NCI-H146 (cell line): ENCODE measurements at places on chromosomes 13 and 19.

GRCh38 chr13:85230691-85231093 lies 568.5 kb downstream of the SLITRK6 start:
- peak; percentile 56 for DNase-seq

DNA sequence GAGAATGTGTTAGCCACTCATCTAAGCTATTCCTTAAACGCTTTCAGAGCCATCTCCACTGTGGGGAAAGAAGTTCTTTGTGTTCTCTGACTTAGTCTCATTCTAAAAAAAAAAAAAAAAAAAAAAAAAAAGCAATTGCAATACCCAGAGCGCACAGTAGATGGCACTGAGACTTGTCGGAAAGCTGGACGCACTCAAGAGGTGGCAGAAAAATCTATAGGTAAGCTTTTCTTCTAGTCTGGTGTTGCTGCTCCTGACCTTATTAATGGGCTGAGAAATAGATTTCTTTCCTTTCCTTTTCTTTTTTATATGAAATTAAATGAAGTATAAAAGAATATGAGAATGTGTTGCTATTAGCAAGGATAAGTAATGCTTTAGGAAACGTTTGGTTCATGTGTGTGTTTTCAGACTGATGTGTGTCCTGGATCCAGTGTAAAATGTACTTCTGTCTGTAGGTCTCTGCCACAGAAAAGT lies 4.7 kb upstream of the GJB2 start:
- peak; percentile 40 for DNase-seq

GRCh38 chr13:52399708-52400107 lies 6.3 kb downstream of the THSD1 start:
- no peak for DNase-seq

DNA sequence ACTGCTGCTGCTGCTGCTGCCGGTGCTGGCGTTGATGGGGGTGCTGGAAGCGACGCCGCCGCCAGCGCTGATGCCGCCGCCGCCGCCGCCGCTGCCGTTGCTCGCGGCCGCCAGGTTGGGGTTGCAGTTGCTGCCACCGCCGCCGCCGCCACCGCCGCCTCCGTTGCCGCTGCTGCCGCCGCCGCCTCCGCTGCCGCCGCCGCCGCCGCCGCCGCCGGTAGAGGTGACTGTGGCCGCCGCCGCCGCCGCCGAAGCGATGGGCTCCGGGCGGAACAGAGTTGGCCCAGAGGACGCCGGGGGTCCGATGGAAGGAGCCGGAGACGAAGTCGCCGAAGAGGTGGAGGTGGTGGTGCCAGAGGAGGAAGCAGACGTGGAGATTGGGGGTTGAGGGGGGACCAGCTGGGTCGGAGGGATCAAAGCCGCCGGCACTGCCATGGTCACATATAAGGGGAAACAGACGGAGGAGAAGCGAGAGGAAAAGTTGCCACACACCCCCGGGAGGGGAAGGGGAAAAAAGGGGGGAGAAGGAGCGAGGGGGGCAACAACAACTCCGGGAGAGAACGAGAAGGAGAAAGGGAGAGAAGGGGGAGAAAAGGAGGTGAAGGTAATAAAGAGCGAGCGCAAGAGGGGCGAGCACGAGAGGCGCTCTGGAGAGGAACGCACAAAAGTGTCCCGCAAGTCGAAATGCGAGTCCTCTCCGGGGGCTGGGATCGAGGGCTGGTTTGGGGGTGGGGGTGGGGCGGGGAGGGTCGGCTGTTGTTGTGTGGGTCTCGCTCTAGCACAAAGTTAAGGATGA lies 471 bp downstream of the DACH1 start:
- peak; percentile 67 for DNase-seq

- no peak for DNase-seq
These were observed 100.8 kb upstream of the WASF3 start for GRCh38 chr13:26456650-26457049.

- DNase-seq, result no peak
These were observed 26.6 kb downstream of the SLAIN1 start for GRCh38 chr13:77724092-77724491.

- DNase-seq, result no peak
These were observed 23.0 kb downstream of the FAM216B start for GRCh38 chr13:42804244-42804874.

- no peak for DNase-seq
These were observed 602.2 kb downstream of the UQCRFS1 start for GRCh38 chr19:28610731-28611130.

DNA sequence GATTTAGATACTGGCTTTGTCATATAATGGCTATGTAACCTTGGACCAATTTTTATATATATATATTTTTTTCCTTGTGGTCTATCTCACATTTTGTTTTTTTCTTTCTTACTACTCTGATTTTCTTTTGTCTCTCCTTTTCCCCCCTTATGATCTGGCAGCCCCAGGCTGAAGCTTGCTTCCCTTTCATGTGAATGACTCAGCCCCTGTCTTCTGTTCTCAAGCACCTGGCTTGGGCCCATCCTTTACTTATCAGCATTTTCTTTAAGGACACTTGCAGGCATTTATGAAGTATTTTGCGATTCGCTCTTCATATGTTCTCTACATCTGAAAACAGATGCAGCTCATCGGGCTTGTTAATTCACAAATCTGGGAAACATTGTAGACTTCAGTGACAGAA lies 163.6 kb downstream of the SPRY2 start:
- no peak for DNase-seq

- DNase-seq, result no peak
These were observed 14.8 kb upstream of the EID2 start for GRCh38 chr19:39554701-39555311.

- DNase-seq, result no peak
These were observed 1228.3 kb upstream of the PCDH20 start for GRCh38 chr13:62643799-62644524.

DNA sequence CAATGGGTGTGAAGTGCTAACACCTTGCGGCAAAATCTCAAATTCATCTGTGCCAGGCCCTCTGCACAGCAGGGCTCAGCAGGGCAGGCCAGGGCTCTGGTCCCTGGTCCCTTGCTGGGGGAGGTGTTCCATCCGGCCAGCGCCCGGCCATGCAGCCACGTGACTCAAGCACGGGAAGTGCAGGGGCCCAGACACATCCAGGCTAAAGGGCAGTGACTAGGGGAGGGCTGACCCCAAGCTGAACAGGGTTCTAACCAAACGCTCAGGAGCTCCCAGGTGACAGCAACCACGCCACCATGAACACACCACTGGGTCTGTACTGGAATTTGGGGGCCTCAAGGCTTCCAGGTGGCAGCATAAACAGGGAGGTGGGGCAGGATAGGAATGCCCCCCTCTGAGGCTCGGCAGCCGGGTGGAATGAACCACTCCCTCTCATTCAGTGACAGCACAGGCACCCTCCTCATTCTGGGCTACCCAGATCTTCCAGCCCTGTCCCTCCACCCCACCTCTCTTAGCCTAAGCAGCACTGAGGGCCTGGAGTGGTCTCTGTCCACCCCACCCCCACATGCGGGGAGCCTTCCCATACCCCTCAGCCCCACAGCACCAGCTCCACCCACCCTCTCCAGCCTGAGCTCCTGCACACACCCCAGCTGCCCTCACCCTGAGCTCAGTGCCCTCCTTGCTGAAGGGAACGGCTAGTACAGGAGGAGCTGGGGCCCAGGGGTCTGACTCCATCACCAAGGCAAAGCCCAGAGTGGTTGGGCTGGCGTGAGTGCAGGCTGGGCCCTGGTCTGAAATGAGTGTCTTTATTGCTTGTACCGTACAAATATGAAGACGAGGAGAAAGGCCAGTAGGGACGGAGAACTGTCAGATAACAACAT lies 5.3 kb upstream of the CCNP start:
- no peak for DNase-seq

- no peak for DNase-seq
These were observed 5.9 kb downstream of the ZNF575 start for GRCh38 chr19:43538922-43539321.

DNA sequence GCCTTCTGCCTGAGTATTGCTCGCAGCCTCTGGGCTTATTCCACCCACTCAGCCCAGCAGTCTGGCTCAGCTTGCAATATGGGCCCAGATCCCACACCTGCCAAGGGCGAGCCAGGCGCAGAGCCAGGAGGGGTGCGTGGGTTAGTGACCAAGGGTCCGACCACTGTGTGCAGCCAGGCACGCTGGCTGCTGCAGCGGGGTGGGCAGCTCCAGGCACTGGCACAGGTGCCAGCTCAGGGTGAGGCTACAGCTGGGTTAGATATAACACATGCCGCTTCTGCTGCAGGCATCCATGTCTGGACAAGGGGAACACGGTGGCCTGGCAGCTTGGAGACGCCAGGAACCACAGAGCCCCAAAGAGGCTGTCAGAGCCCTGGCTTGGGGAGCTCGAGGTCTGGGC lies 12.6 kb upstream of the URAD start:
- DNase-seq, result no peak

DNA sequence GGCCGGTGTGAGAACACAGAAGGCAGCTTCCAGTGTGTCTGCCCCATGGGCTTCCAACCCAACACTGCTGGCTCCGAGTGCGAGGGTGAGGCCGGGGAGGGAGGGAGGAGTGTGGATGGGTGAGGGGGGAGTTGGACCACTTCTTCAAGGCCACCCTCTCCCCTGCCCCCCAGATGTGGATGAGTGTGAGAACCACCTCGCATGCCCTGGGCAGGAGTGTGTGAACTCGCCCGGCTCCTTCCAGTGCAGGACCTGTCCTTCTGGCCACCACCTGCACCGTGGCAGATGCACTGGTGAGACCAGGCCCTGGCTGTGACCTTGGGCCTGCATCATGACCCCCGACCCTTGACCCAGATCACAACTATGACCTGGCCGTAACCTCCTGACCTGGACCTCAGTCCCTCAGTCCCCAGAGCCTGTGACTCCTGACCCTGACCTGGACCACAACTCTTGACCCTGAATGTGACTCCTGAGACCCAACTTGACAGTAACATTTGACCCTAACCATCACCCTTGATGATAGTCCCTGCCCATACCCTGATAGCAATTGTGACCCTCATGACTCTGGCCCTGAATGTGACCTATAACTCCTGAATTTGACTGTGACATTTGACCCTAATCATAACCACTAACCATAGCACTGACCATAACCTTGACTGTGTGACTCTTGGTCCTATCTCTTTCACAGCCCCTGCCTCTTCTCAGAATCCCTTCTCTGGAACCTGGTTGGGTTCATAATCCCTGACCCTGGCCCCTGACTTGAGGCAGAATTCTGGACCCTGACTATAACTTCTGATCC lies 10.9 kb downstream of the LTBP4 start:
- DNase-seq, result no peak

GRCh38 chr13:19661126-19661525 lies 27.7 kb downstream of the MPHOSPH8 start:
- no peak for DNase-seq

DNA sequence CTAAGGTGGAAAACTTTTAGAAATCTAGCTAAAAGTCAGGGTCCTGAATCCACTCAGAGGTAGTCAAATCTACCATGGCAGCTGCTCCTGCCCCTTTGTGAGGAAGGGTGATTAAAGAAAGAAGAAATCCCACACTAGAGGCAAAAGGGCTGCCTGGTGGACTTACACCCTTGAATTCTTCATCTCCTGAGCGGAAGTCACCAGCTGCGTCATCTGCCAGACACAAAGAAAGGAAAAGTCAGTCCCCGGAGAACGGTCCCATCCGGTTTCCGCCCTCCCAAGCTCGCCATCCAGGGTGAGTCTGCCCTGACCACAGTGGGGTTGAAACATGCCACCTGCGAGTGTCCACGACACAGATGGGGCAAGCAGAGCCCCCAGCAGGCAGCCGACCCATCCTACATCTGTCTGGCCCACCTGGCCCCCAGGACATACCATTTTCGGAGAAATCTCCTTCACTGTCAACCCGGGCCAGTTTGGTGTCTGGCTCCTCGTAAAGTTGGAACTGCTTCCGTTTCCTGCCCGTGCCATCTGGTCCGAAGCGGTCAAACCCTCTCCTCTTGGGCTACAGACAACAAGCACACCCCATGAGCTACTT lies 7.7 kb downstream of the AKAP8 start:
- no peak for DNase-seq

GRCh38 chr19:17075864-17076542 lies 426 bp downstream of the MYO9B start:
- peak; percentile 61 for DNase-seq

DNA sequence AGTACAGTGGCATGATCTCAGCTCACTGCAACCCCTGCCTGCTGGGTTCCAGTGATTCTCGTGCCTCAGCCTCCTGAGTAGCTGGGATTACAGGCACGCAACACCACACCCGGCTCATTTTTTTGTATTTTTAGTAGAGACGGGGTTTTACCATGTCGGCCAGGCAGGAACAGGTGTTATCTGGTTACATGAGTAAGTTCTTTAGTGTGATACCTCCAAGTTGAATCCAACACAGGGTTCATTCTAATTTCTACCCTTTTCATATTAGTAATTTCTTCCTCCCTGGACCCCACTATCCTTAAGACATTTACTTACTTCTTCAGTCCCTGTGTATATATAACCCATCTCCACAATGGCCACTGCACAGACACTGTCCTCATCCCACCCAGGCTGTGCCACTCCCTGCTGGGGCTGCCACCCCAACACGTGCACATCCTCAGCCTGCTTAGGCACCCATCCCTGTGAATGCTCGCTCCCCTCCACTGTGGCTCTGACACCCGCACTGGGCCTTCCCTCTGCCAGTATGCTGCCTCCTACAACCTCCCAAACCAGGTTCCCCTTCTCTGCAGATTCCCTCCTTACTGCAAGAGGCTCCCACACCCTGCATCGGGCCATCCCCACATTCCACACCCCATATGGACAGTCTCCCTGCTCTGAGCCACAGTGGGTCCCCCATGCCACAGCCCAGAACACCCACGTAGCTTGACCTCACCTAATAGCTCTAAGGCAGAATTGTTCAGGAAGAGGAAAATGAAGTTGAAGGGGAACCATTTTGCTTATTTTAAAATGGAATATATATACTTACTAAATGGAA lies 147.1 kb downstream of the TBC1D4 start:
- no peak for DNase-seq

- DNase-seq, result no peak
These were observed 1.1 kb downstream of the EDDM13 start for GRCh38 chr19:56273563-56274117.

GRCh38 chr19:38401148-38401547 lies 1.7 kb upstream of the FAM98C start:
- no peak for DNase-seq

- peak; percentile 45 for DNase-seq
These were observed 734 bp upstream of the TRMT1 start for GRCh38 chr19:13117176-13117771.
